CD4-positive, CD25-positive, alpha-beta regulatory T cell (primary cell): ENCODE measurements at places on chromosomes 4 and X. TPM values are rescaled to one million over a fixed set of nuclear protein-coding genes. Genes with fewer than 3 reads are reported as not detected.

DNA sequence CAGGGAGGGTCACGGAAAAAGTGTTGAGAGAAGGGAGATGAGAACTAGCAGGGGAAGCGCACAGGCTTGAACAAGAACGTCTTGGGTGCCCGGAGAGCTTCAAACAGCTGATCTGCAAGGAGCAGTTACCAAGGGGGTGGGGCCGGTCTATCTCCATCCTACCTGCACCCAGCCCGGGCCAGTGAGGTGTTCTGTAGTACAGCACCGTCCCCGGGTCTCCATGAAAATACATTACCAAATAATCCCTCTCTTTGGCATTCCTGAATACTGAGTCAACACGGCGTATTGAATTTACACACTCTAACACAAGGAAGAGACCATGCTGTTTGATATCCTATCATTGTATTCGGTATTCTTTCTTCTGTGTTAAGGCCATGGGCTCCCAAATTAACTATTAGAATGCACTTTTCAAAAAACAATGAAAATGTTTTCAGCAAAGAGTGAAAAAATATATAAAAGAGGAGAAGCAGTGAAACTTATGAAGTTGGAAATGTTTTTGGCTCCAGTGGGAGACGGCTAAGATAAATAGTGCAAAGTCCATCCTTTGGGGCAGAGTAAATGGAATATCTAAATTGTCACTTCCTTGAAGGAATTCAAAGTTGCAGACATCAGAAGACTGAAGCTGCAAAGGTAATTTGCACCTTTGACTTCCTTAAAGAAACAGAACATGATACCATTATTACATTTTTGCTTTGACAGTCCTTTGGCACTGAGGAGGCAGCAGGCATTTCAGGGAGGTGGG is 90.3 kb downstream of the DHRSX start:
- H3K4me1 ChIP-seq, result no peaks in the 10 kb centered on the region
- DNase-seq, result no peak
- H3K27ac ChIP-seq, result no peak overlapping the region

GRCh38 chrX:85004255-85004654 is 578 bp downstream of the APOOL start:
- DNase-seq, result no peak
- H3K27me3 ChIP-seq, result no peaks in the 10 kb centered on the region
- no peaks in the 10 kb centered on the region for H3K4me1 ChIP-seq
- H3K4me3 ChIP-seq, result peak overlapping the region; percentile 91

DNA sequence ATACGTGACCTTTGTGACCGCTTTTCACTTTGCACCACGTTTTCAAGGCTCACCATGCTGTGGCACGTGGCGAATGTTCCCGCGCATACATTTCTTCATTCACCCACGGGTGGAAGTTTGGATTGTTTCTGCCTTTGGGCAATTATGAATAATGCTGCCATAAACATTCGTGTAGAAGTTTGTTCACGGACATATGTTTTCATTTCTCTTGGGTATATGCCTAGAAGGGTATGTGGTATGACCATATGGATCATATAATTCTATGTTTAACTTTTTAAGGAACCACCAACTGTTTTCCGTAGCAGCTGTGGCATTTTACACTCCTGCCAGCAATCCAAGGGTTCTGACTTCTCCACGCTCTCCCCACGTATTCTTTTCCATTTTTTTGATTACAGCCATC is 60.9 kb upstream of the MXD4 start:
- no peak overlapping the region for H3K27ac ChIP-seq
- DNase-seq, result no peak
- peaks cover 3% of the 10 kb centered on the region for H3K36me3 ChIP-seq

- no peaks in the 10 kb centered on the region for H3K4me1 ChIP-seq
- no peak overlapping the region for H3K4me3 ChIP-seq
- H3K27ac ChIP-seq, result no peak overlapping the region
- H3K36me3 ChIP-seq, result no peaks in the 10 kb centered on the region
- H3K27me3 ChIP-seq, result peaks cover 7% of the 10 kb centered on the region
Observed at GRCh38 chr4:87913896-87914295, 61.6 kb upstream of the SPP1 start.

GRCh38 chrX:47706575-47706974 is 47.6 kb upstream of the UXT start:
- H3K27me3 ChIP-seq, result no peaks in the 10 kb centered on the region
- no peak for DNase-seq
- no peaks in the 10 kb centered on the region for H3K36me3 ChIP-seq
- no peaks in the 10 kb centered on the region for H3K4me1 ChIP-seq
- H3K4me3 ChIP-seq, result no peak overlapping the region

DNA sequence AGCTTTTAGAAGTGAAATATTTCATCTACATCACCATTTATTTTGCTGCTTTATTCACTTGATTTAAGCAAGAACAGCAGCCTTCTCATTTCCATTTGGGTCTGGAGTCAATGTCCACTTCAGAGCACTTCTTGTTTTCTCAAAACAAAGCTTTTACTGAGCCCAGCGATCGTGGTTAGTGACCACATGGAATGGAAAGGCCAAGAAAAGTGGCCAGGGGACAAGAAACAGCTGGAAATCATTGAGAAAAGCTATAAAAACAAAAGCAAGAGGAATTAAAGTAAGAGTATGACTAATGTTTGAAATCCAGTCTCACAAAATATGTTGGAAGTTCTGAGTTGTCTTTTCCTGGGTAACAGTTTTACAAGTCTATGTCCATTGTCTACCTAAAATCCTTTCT is 328.4 kb upstream of the INTU start:
- H3K4me3 ChIP-seq, result no peak overlapping the region
- DNase-seq, result no peak
- H3K27ac ChIP-seq, result no peak overlapping the region
- no peaks in the 10 kb centered on the region for H3K36me3 ChIP-seq

- peak overlapping the region; percentile 47 for H3K27ac ChIP-seq
- peaks cover 6% of the 10 kb centered on the region for H3K4me1 ChIP-seq
- DNase-seq, result no peak
- no peaks in the 10 kb centered on the region for H3K27me3 ChIP-seq
- H3K36me3 ChIP-seq, result no peaks in the 10 kb centered on the region
Observed at GRCh38 chrX:68180579-68180978, 252.7 kb downstream of the OPHN1 start.

DNA sequence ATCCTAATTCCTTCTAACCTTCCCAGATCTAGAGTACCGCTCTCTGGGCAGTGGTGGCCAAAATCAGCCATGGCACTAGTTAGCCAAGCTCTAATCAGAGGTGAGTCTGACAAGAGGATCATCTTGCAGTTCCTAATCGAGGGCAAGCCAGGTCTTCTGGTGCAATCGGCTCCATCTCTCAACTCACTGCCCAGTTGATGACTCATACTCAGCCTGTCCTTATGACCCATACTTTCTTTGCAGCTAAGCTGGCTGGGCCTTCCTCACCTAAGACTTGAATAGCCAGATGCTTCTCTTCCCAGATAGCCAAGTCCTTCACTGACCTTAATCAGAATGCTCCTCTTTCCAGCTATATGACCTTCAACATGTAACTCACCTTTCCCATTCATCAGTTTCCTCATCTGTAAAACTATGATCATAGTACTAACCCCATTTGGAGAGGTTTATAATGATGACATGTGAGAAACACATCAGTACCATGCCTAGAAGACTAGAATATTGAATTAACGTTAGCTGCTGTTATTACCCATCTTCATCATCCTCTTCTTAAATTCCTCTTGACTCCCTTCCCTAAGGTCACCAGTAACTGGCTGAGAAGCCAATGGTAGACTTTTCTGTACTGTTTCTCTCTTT is 57.1 kb downstream of the RELL1 start:
- DNase-seq, result no peak
- no peak overlapping the region for H3K4me3 ChIP-seq
- H3K4me1 ChIP-seq, result no peaks in the 10 kb centered on the region
- peaks cover 36% of the 10 kb centered on the region for H3K36me3 ChIP-seq
- no peaks in the 10 kb centered on the region for H3K27me3 ChIP-seq

GRCh38 chrX:29071525-29072320 is 484.5 kb downstream of the IL1RAPL1 start:
- H3K4me3 ChIP-seq, result no peak overlapping the region
- no peaks in the 10 kb centered on the region for H3K36me3 ChIP-seq
- no peak for DNase-seq
- H3K27ac ChIP-seq, result no peak overlapping the region

The TCEAL6 gene
- not detected for total RNA-seq

The PPEF1 gene
- total RNA-seq, result 0.59 TPM

The CTAG1A gene
- total RNA-seq, result not detected

The AVPR2 gene
- total RNA-seq, result not detected

The PDE6B gene
- total RNA-seq, result 12.3 TPM

The GAGE1 gene
- not detected for total RNA-seq

The TMSB15A gene
- not detected for total RNA-seq
